ENCODE measurements at places on chromosomes 6 and 20.
A peak's percentile ranks its signal among the peaks of the same experiment; 100 is the strongest.

DNA sequence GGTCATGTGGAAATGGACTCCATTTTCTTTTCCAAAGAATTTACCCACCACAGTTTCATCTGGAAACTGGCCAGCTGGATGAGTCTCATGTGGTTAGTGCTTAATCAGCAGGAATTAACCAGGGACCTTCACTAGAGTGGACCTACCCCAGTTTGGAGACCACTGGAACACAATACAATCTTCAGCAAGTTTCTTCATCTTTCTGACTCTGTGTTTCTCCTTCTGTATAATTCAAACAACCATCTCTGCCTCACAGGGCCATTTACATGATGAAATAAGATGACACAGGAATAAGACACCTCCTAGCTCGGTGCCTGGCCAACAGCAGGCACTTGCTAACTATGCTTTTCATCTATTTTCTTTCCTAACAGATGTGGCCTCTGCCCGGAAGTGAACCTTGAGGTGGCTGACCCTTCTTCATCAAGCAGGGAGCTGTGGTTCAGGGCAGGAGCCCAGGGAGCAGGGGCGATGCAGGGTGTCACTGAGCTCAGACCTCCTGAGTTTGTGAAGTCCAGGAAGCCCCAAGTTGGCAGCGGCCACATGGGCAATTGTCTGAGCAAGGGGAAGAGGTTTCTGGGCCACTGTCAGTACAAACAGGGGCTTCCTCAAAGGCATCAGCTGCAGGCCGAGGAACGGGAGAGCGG is 98.8 kb downstream of the SOD2 start:
- DNase-seq, result no peak

- DNase-seq, result no peak
Observed at GRCh38 chr6:139448051-139448649, 73.7 kb upstream of the CITED2 start.

DNA sequence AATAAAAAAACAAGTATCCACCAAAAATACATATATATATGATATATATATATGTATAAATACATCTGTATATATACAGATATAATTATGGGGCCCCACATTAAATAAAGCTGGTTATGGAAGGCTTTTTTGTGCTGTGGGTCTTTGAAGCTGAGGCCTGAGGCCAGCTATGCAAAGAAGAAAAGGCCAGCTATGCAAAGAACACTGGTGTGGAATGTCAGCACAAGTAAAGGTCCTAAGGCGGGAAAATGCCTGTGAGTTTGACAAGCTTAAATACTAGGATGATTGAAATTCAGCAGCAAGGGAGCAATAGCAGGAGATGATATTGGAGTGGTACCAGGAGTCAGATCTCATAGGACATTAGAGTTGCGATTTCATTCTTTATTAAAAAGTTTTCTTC is 25.2 kb downstream of the ADGRF1 start:
- DNase-seq, result no peak

DNA sequence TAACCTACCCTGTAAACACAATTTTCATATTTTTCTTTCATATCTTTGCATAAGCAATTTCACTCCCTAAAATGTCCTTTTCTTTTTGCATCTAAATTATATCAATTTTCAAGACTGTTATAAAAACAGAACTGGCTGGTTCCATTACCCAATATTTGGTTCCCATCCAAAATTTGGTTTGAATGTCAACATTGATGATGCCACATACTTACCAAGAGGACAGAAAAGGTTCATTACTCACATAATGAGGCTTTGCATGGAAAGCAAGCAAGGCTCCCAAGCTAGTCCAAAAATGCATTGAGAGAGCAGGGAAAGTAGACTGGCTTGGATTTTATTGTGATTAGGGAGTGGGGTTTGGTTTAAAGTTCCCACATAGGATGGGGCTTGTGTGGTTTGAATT is 144.4 kb upstream of the AKIRIN2 start:
- DNase-seq, result no peak

GRCh38 chr6:130632277-130632676 is 194.9 kb upstream of the SMLR1 start:
- no peak for DNase-seq

- no peak for DNase-seq
Observed at GRCh38 chr6:163485388-163485851, 70.9 kb downstream of the QKI start.

- no peak for DNase-seq
Observed at GRCh38 chr6:118400582-118400981, 147.5 kb upstream of the PLN start.

DNA sequence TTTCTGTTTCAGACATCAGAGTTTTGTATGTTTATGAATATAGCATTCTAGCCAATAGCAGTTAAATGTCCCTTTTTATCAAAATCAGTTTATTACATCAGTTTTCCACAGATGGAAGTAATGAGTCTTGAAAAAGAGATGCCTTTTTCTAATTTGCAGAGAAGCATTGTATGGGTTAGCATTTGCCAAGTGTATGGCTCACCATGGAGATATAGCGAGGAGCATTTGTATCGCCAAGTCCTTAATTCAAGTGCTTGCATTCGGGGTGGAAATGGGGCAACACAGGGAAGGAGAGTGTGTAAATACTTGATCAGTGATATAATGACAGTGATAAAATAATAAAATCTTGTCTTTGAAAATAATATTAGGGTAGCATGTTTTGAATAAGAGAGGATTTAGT is 42.9 kb downstream of the TXLNB start:
- no peak for DNase-seq

- no peak for DNase-seq
Observed at GRCh38 chr6:159505140-159505922, 187.7 kb downstream of the SOD2 start.

- DNase-seq, result no peak
Observed at GRCh38 chr6:53892707-53893106, 97.9 kb downstream of the LRRC1 start.

- no peak for DNase-seq
Observed at GRCh38 chr6:83852528-83853177, 507 bp upstream of the RIPPLY2 start.

- DNase-seq, result no peak
Observed at GRCh38 chr6:111701146-111701545, 95.5 kb upstream of the TRAF3IP2 start.

GRCh38 chr6:134010974-134011373 is 41.5 kb downstream of the SLC2A12 start:
- DNase-seq, result no peak

- DNase-seq, result no peak
Observed at GRCh38 chr6:52139985-52140680, 46.0 kb upstream of the IL17A start.

GRCh38 chr6:15630202-15630601 is 32.6 kb downstream of the DTNBP1 start:
- no peak for DNase-seq

GRCh38 chr20:17921774-17922173 is 46.8 kb downstream of the SNX5 start:
- no peak for DNase-seq

DNA sequence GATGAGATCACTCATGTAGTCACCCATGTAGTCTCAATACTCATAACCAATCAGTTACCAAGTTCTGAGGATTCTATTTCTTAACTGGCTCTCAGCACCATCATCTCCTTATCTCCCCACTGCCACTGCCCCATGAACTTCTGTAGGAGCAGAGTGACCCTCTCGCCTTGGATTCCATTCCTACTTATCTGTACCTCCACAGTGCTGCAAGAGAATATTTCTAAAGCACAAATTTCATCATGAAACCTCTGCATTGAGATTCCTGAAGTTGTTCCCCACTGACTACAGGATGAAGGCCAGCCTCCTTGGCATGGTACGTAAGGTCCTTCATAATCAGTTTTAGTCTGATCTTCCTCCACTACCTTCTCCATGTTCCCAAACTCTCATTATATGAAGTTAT is 34.8 kb downstream of the BACH2 start:
- no peak for DNase-seq

DNA sequence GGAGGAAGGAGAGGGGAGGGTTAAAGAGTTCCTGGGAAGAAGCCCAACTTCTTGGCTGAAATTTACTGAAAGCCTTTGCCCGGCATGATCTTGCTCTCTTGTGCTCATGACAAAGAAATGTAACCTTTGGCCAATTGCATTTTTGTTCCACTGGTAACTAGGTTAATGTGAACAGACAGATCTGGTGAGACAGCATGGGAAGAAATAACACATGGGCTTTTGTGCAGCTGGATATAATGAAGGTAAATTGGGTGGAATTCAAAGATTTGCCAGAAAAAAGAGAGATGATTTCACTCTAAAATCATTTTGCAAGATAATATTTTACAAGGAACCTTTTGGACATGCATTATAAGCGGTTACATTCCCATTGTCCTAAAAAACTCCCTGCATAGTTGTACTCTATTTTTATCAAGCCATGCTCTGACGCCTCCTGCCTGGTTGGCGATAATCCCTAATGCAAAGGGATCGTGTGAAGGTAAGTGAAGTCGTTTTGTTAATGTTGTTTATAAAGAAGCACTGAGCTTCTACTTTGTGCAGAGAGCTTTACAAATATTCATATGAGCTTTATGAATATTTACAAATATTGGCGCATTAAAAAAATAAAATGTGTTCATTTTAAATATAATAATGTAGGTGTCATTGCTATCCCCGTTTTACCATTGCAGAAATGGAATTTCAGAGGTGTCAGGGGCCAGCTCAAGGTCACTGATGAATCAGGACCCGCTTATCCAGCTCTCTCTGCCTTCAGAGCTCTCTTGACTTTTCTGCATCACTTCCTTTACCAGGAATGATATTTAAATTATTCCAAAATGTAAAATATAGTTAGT is 161.3 kb upstream of the AGPAT4 start:
- no peak for DNase-seq

DNA sequence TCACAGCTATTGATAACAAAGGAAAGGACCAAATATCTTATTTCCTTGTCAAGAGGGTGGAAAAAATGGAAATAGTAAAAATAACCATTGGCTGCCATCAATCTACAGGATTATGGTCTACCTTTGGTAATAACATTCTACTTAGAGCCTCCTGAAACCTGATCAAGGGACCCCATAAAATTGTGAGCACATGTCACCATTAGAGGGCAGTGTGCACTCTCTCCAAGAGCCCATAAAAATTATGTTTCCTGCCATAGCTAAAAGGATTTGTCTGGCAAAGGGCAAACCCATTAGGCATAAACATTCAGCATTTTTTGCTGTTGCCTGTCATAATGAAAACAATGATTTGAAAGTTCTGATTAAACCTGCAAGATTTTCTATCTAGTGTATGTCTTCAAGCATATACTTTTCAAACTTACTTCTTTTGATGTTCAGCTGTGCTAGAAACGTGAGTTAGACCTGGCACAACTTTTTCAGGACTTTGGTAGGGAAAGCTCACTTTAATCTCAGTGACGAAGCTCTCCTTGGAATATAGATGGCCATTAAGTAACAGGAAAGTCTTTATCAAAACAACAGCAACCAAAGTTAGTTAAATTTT is 120.7 kb upstream of the ZFP64 start:
- peak; percentile 48 for DNase-seq

DNA sequence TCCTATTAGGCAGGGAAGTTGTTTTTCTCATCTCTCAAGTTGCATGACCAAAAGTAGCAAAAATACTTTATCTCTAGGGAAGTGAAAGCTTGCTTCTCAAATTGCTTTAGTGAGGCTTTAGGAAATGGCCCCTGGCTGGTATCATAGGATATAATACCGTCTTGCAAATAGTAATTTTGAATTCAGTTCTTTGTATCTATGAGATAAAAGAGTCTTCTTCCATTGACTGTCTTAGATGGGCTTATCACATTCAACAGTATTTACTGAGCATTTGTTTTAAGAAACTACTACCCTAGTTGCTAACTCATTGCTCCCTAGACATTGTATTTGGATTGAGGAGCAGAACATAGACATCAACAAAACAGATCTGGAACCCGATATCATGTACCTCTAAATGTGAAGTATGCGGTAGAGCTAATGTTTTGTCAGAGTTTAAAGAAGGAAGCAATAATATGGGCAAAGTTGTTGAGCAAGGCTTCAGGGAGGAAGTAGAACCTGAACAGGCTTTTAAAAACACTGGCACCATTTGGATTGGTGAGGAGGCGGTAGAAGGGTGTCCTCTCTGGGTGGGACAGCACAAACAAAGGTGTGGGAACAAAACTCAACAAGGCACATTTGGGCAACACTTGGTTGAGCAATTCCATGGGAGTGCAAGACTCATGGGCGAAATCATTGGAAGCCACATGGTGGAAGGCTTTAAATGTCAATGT is 101.5 kb downstream of the SGK1 start:
- no peak for DNase-seq

GRCh38 chr6:11785415-11785773 is 6.8 kb upstream of the ADTRP start:
- no peak for DNase-seq

- DNase-seq, result peak; percentile 9
Observed at GRCh38 chr6:139531148-139532115, 157.0 kb upstream of the CITED2 start.

DNA sequence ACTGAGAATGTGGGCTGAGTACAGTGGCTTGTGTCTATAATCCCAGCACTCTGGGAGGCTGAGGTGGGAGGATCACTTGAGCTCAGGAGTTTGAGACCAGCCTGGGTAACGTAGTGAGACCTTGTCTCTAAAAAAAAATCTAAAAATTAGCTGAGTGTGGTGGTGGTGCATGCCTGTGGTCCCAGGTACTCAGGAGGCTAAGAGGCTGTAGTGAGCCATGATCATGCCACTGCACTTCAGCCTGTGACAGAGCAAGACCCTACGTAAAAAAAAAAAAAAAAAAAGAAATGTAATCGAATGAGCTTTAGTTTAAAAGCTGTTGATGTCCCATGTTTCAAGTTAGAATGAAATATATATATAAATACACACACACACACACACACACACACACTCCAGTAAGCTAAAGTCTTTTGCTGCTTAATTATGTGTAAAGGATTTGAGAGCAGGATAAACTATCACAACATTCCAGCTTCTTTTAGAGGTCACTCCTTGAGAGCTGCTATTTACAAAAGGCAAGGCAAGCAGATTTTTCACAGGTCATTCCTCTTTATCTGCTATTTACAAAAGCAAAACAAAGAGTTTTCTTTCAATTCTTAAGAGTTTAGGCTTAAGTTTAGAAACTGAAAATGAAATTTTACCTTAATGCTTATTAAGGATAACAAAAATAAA is 4.7 kb upstream of the MICAL1 start:
- DNase-seq, result no peak

GRCh38 chr6:17381424-17382147 is 11.8 kb upstream of the CAP2 start:
- no peak for DNase-seq

- no peak for DNase-seq
Observed at GRCh38 chr6:81138236-81138635, 614.2 kb downstream of the TENT5A start.

Data from stimulated activated CD4-positive, alpha-beta T cell treated with anti-CD3 and anti-CD28 coated beads, Interleukin-2, amount 100 ng/mL, for 48 hours (primary cell).